RCC 7860 (cell line): ENCODE measurements at places on chromosomes 2 and 18.
A peak's percentile ranks its signal among the peaks of the same experiment; 100 is the strongest.

DNA sequence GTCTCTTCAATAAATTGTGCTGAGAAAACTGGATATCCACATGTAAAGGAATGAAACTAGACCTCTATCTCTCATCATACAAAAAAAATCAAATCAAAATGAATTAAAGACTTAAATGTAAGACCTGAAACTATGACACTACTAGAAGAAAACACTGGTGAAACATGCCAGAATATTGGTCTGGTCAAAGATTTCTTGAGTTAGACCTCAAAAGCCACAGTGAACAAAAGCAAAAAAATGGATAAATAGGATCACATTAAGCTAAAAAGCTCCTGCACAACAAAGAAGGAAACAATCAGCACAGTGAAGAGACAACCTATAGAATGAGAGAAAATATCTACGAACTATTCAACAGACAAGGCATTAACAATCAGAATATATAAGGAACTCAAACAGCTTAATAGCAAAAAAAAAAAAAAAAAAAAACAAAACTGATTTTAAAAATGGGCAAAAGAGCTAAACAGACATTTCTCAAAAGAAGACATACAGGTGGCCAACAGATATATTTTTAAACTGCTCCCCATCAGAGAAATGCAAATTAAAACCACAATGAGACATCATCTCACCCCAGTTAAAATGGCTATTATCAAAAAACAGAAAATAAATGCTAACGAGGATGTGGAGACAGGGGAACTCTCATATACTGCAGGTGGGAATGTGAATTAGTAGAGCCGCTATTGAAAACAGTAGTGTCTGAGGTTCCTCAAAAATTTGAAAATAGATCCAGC is 66.3 kb downstream of the NCKAP1 start:
- DNase-seq, result no peak

- no peak for DNase-seq
Observed at GRCh38 chr2:236338495-236339184, 74.4 kb upstream of the ASB18 start.

DNA sequence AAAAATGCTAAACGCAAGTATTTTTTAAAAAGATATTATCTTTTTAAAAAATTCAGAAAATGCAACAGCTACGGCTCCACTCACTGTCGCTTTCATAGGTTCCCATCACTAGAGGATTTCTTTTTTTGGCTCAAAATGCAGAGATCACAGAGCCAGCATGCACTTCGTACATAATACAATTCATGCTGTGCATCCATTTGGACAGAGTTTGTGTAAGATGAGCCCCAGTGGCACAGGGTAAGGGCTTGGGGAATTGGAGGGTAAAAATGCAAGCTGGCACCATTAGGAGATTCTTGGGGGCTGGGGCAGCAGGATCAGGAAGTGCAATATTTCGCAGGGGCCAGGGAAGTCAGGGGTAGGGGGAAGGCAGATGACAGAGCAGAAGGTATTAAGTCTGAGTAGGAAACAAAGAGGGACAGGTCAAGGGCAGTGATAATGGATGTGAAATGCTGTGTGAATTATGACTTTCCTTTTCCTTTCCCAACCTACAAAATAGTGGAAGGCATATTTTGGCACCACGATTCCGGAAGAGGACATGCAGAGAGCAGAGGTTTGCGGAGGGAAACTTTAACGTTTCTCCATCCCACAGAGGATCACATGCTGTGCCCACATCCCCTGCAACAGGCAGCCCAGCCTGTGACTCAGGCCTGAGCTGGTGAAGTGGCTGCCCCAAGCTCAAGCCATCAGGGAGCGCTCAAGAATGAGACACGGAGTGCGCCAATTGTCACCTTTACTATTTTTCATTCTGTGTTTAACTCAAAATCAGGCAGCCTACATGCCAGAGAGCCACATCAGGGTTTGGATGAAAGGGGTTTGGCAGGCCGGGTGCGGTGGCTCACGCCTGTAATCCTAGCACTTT is 4.7 kb downstream of the CAPG start:
- DNase-seq, result peak; percentile 93

DNA sequence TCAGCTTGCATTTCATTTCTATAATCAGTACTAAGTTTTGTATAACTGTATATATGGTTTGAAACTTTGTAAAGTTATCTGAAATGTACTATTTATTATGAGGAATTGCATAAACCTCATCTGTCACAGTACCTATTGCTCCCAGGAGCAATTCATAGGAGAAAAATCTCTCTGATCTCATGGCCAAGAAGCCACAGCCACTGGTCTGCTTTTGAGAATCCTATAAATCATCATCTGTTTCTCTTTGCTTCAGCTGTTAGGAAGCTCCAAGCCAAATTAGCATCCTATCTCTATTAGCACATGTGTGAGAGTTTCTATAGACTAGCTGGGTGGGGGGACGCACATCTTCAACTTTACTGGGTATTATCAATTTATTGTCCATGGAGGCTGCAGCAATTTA is 210.3 kb downstream of the CYP26B1 start:
- DNase-seq, result no peak

DNA sequence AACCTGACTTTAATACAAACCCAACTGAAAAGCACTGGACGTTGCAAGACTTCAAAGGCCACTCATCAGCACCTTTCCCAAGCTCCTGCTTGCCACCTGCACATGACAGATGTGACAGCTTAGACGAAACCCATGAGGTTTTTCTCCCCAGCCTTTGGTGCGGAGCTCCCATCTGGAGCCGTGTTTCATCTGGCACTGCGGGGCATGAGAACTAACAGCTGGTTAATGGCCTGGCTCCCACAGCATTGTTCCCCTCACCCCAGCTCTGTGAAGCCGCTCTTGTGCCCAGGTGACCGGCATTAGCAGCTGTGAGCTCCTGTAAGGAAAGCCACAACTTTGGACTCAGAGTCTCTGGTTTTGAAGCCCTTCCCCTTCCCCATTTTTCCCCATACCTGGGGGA is 50.9 kb downstream of the GALR1 start:
- DNase-seq, result no peak

GRCh38 chr2:158346032-158346431 is 110.5 kb downstream of the CCDC148 start:
- DNase-seq, result no peak

- DNase-seq, result no peak
Observed at GRCh38 chr18:59768409-59768808, 71.2 kb upstream of the CCBE1 start.

DNA sequence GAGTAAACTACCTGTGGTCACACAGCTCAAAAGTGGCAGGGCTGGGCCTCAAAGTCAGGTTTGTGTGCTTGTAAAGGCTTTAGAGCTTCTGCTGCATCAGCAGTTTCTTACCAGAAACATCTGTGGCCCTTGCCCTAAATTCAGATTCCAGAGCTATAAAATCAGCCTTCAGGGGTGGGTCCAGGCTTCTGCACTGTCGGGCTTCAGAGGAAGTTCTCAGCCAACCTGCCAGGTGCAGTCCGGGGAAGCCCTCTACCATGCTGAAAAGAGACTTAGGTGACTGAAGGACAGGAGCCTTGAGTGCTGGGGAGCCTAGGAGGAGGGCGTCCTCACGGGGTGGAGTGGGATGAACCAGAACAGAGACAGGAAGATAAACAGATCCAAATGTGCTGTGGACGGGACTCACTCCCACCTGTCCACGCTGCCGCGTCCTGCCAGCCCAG is 69.9 kb upstream of the HS6ST1 start:
- DNase-seq, result no peak

DNA sequence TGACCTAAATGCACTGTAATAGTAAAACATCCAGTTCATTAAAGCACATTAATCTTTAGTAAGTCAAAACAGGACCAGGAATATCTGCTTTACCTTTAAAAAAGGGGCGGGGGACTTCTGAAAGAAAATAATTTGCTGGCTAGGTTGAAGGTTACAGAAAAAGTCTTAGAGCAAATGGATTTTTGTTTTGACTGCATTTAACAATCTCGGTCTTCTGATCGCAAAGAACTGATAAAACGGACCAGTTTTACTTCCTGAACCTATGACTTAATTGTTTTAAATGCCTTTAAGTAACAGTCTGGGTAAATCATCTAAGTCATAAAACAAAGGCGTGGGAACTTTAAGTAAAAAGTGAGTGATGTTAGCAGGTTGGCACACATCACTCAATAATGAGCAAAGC is 783 bp downstream of the BUB1 start:
- no peak for DNase-seq

GRCh38 chr2:66574701-66575624 is 140.0 kb downstream of the MEIS1 start:
- DNase-seq, result peak; percentile 54

GRCh38 chr2:102473020-102473419 is at the start of gene SLC9A4:
Gene SLC9A4 (plus strand): TSS chr2:102473226. CDS start chr2:102473760, 534 bp downstream.
- peak; percentile 35 for DNase-seq

- no peak for DNase-seq
Observed at GRCh38 chr2:221501883-221502269, 70.2 kb downstream of the EPHA4 start.

GRCh38 chr18:32804134-32804888 is 31.5 kb upstream of the KLHL14 start:
- no peak for DNase-seq

- DNase-seq, result no peak
Observed at GRCh38 chr2:107428781-107429180, 397.9 kb upstream of the RGPD4 start.
